NCI-H1092 treated with DMSO at 0.1 percent for 48 hours (cell line): ENCODE measurements at places on chromosomes 12 and 14.
A peak's percentile ranks its signal among the peaks of the same experiment; 100 is the strongest.

- no peak for DNase-seq
Measured at GRCh38 chr12:27462851-27463250, 16.3 kb downstream of the SMCO2 start.

DNA sequence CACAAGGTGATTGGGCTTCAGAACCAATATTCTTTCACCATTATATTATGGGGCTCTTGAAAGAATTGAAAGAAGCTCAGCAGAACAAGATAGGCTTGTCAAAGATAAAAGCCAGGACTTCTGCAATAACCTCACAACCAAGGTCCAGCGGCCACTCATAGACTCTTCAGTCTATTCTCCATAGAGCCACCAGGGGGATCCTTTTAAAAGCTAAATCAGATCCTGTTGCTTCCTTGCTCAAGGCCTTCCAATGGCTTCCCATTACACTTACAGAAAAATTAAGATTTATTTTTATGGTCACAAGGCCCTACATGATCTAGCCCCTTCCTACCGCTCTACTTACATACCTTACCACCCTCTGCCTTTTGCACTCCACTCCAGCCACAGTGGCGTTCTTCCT, 169.6 kb downstream of the C12orf42 start:
- no peak for DNase-seq

GRCh38 chr12:69921831-69922230, 96.8 kb downstream of the MYRFL start:
- no peak for DNase-seq

DNA sequence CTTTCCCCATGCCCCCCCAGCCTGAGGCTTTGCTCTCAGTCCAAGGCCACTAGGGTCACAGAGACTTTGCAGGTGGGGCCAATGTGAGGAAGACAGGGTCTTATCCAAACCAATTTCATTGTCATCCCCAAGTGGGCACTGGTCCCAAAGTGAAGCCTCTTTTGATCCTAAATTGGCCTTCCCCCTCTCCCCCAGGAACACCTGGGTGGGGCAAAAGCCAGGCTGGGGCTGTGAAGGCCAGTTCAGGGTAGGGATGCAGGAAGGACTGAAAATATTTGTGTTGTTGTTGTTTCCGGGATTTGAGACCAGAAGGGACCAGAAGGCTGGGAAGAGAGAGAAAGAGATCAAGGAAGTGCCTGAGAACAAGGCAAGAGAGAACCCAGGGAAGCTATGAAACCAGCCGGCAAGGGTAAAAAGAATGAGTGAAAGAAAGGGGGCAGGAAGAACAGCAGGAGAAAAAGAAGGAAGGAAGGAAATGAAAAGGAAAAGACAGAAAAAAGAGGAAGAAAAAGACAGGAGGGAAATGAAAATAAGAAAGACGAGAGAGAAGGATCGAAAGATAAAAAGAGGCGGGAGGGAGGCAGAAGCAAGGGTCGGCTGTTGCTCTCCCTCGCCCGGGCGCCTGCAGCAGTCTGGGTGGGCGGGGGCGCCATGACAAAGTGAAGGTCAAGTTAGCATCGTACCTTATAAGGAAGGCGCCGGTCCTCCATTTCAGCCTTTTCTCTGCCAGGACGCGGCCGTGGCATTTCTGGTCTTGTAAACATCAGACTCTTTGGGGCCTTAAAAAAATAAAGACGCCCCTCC, 7.4 kb upstream of the HOXC11 start:
- no peak for DNase-seq

GRCh38 chr14:94633121-94633520, 20.9 kb downstream of the SERPINA3 start:
- no peak for DNase-seq

GRCh38 chr14:61281186-61281947, at the start of gene TMEM30B:
Gene TMEM30B (minus strand): TSS chr14:61281338. CDS start chr14:61281147, 191 bp downstream.
- DNase-seq: peak; percentile 28

DNA sequence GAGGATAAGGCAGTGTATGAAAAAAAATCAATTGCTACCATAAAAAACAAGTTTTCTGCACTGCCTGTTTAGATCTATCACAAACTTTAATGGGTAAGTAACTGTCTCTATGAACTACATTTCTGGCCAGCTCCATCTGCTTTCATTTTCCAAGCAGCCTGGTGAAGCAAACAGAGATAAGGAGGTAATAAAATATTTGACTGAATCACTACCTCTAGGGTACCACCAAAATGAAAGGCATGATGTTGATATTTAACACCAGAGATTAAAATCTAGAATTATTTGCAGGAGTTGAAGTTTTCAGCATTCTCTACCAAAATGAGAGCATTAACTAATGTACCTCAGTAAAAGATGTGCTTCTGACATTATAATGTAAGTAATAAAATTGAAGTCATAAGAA, 863.5 kb upstream of the MGAT4C start:
- DNase-seq: no peak

GRCh38 chr12:1966561-1967226, 37.6 kb downstream of the DCP1B start:
- no peak for DNase-seq

DNA sequence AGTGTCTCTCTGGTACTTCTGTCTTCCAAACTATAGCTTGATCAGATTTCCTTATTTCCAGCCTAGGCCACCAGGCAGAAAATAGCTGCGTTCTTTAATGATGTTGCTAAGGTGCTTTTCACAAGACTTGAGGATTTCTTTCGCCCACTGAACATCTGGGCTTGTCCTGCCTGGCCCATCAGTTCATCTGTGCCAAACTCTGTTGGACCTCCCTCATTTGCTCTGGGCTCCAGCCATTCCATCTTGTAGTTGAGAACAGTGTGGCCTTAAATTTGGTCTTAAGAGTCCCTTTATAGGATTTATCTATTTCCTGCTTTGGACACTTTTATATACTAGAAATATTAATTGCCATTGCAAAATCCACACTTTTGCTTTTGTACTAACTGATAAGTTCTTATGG, 109.6 kb downstream of the TTLL5 start:
- DNase-seq: no peak

DNA sequence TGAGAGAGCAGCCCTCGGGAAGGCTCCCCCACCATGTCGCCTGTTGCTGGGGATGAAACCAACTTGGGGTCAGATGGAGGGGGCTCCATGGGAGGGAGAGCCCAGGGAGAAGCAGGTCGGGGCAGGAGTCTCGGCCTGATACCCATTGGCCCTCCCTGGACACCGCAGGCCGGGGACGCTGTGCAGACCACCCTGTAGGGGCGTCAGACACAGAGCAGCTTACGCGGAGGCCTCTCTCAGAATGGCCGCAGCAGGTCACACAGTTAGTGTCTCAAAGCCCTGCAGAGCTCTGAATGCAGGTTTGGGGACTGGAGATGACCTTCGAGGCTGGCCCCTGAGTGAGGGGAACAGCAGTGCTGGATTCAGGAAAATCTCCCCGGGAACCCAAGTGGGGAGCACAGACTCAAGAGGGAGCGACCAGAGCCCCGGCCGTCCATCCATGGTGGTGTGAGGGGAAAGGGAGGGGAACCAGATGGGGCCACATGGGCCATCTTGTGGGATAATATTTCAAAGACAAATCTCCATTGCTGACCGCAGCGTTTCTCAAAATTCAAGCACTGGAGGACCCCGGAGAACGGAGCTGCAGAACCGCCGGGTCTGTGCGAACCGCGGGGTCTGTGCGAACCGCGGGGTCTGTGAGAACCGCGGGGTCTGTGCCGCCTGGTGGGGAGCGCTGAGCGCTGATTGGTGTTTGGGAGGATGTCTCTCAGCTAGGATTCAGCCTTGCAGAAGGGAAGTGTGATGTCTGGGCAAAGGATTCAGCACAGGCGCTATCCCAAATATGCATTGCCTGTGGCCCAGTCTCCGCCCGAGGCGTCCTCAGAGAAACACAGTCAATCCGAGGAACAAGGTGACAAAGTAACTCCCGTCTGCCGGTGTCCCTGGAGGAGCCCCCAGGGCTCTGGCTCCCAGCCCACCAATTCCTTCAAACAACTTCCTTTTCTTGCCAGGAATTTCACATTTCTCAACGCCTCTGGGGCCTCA, 324.4 kb upstream of the RTL1 start:
- no peak for DNase-seq

GRCh38 chr12:68378872-68379606, 46.9 kb upstream of the MDM1 start:
- no peak for DNase-seq
